ENCODE measurements at places on chromosomes 4 and X.

DNA sequence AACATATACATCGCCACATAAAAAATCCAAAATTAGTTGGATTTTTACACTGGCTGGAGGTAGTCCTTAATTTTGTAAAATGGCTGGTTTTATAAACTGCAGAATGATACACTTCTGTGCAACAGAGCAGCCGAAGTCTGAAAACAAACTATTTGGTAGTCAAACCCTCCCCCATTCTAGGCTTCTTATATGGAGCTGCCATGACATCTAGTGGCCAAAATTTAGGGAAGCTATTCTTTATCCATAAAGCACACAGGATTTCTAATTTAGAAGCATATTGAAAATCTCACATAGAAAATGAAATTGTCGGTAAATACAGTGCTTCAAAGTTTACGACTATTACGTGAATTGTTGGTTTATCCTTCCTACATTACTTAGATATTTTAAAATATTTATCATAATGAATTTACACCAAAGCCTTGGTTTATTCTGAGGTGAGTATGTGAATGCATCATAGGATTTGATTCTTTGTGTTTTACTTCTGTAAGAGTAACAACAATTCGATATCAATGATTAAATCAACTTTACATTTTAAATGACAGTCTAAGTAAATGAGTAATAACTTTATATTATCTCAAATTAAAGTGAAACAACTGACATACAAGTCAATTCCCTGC, 113.4 kb upstream of the FAM241A start:
- H3K27ac ChIP-seq: no peak overlapping the region
- no peaks in the 10 kb centered on the region for H3K4me1 ChIP-seq
- no peaks in the 10 kb centered on the region for H3K36me3 ChIP-seq

DNA sequence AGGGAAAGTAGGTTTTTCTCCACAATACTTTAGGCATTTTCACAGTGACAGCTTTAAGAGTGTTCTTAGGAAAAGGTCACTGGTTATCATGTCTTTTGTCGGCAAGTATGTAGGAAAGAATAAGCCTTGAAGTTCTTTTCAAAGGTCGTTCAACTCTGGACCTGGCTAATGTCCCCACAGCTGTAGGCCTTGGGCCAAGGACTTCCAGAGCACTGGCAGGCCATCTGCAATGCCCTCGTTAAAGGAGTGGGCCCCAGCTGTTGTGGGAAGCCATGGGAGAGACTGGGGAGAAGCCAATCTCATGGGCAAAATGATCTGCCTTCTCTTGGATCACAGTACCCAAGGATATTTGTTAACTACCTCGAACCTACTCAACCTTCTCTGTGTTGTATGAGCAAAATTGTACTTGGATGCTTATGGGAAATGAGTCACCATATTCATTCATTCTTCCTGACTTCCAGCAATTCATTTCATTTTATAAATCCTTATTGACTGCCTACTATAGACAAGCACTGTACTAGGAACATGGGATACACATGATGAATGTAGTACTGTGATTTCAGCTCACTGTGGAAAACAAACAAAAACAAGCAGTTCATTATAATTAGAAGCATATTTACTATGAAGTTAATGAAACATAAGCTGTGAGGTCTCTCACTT, 141.1 kb upstream of the KIT start:
- no peaks in the 10 kb centered on the region for H3K4me1 ChIP-seq
- no peak for DNase-seq
- no peaks in the 10 kb centered on the region for H3K27me3 ChIP-seq

DNA sequence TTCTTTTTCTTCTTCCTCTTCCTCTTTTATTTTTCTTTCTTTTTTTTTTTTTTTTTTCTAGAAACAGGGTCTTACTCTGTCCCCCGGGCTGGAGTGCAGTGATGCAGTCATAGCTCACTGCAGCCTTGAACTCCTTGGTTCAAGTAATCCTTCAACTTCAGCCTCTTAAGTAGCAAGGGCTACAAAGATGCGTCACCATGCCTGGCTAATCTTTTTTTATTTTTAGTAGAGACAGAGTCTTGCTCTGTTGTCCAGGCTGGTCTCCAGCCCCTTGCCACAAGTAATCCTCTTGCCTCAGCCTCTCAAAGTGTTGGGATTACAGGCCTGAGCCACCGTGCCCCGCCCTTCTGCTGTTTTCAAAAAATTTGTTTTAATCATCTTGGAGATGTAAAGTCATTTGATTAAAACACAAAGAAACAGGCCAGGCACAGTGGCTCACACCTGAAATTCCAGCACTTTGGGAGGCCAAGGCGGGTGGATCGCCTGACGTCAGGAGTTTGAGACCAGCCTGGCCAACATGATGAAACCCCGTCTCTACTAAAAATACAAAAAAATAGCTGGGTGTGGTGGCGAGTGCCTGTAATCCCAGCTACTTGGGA, 28.1 kb downstream of the SYNPO2 start:
- H3K27ac ChIP-seq: no peak overlapping the region
- H3K27me3 ChIP-seq: peaks cover 21% of the 10 kb centered on the region
- no peaks in the 10 kb centered on the region for H3K36me3 ChIP-seq
- DNase-seq: no peak

GRCh38 chr4:26727844-26728243, 132.8 kb upstream of the STIM2 start:
- no peaks in the 10 kb centered on the region for H3K27me3 ChIP-seq
- no peak overlapping the region for H3K27ac ChIP-seq
- H3K4me1 ChIP-seq: peaks cover 17% of the 10 kb centered on the region
- H3K36me3 ChIP-seq: no peaks in the 10 kb centered on the region

GRCh38 chr4:82694046-82694445, 104.5 kb downstream of the SCD5 start:
- H3K4me1 ChIP-seq: no peaks in the 10 kb centered on the region
- no peak overlapping the region for H3K27ac ChIP-seq
- DNase-seq: no peak
- H3K27me3 ChIP-seq: peaks cover 6% of the 10 kb centered on the region
- H3K36me3 ChIP-seq: no peaks in the 10 kb centered on the region

DNA sequence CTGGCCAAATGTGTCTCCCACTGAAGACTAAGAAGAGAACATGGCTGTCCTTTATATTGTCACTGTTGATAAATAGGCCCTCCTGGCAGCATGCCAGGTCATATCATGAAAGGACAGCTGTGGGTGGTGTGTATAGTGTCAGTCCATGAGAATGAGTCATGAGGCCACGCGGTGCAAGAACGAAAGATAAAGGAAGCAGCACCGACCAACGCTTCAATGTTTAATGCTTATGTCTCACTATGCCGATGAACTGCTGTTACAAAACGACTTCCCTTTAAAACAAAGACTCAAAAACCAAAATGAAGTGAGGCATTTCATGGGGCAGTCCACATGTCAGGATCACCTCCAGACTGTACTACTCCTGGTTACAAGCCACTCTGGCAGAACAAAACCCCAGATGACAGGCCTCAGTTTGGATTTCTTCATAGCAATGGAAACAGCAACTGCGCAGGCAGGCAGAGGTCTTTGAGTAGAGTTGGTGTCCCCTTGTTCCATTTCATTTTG, 5.2 kb upstream of the TCEANC start:
- no peaks in the 10 kb centered on the region for H3K27me3 ChIP-seq
- H3K4me3 ChIP-seq: no peak overlapping the region
- H3K27ac ChIP-seq: peak overlapping the region; percentile 86
- H3K4me1 ChIP-seq: peaks cover 26% of the 10 kb centered on the region
- peak; percentile 68 for DNase-seq

DNA sequence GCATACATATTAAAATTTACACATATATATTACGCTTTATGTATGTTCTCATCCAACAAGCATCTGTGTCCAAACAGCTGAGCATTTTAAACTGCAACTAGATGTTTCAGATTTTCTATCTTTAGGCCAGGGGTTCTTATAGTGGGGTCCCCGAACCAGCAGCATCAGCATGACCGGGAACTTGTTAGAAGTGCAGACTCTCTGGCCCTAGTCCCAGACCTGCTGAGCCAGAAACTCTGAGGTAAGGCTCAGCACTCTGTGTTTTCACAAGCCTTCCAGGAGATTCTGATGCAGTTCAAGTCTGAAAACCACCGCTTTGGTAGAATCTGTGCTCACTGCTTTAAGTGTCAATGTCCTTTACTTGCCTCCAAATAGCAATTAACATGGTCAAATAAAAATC, 266.2 kb upstream of the CASK start:
- H3K27ac ChIP-seq: no peak overlapping the region
- no peak for DNase-seq
- no peak overlapping the region for H3K4me3 ChIP-seq
- no peaks in the 10 kb centered on the region for H3K27me3 ChIP-seq
- no peaks in the 10 kb centered on the region for H3K4me1 ChIP-seq

DNA sequence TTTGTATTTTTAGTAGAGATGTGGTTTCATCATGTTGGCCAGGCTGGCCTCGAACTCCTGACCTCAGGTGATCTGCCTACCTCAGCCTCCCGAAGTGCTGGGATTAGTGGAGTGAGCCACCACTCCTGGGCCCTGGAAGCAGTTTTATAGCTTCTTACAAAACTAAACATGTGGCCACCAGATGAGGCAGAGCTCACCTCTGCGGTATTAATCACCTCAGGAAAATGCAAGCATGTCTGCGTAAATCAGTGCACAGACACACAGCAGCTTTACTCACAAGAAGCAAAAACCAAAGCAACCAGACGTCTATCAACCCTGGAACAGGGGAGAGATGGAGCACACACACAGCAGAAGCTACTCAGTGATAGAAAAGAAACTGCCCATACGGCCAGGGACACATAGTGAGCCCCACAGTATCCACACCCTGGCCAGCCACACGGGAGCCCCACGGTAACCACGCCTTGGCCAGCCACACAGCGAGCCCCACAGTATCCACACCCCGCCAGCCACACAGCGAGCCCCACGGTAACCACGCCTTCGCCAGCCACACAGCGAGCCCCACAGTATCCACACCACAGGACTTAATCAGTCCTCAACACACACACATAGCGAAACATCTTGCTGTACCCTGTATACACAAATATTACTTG, 30.2 kb downstream of the PPP2R3B start:
- peak overlapping the region; percentile 81 for H3K27ac ChIP-seq
- no peak for DNase-seq
- H3K27me3 ChIP-seq: no peaks in the 10 kb centered on the region
- H3K36me3 ChIP-seq: peaks cover 49% of the 10 kb centered on the region
- peaks cover 22% of the 10 kb centered on the region for H3K4me1 ChIP-seq

- H3K27ac ChIP-seq: no peak overlapping the region
- no peak for DNase-seq
- peaks cover 14% of the 10 kb centered on the region for H3K4me1 ChIP-seq
These were observed 45.1 kb downstream of the VSIG4 start for GRCh38 chrX:65994519-65995506.

DNA sequence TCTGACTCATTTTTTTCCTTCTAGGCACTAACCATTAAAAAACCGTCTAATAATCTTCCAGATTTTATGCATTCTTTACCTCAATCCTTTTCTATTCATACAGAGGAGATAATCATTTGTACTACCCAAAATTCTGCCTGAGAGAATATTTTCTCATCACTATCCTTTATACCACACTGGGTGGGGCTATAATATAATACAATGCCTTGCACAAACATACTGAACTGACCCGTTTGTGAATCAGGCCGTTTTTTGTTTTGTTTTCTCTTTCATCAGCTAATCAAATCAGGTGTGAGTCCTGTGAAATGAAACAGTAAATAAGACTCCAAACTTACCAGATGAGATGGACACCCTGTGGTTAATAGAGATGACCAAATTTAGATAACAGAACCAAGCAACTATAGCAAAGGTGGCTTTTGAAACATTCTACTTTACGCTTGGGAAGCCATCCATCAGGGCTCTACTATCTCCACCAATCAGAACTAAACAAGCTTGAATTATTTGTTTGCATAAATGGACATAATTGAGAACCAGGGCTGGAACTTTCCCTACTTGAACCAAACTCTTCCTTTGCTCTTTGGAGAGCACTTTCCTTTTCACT, 573.0 kb downstream of the GABRG1 start:
- no peaks in the 10 kb centered on the region for H3K27me3 ChIP-seq

DNA sequence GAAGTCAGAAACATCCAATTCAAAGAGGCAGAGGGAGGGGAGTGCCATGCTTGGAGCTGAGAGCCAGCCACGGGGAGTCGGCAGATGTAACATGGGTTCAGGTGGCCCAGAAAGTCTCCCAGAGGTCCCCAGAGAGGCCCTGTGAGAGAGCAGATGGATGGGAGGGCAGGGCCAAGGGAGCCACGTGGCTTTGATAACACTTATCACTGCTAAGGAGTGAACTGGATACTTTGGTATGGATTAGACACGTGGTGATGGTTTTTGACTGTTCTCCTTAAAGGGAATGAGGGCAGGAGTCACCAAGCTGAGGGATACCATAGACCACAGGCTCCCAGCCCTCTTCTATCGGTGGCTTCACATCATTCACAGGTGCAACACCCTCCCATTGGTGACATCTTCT, 13.7 kb downstream of the CCKAR start:
- H3K27ac ChIP-seq: no peak overlapping the region
- DNase-seq: no peak
- no peaks in the 10 kb centered on the region for H3K36me3 ChIP-seq
- H3K4me1 ChIP-seq: no peaks in the 10 kb centered on the region

DNA sequence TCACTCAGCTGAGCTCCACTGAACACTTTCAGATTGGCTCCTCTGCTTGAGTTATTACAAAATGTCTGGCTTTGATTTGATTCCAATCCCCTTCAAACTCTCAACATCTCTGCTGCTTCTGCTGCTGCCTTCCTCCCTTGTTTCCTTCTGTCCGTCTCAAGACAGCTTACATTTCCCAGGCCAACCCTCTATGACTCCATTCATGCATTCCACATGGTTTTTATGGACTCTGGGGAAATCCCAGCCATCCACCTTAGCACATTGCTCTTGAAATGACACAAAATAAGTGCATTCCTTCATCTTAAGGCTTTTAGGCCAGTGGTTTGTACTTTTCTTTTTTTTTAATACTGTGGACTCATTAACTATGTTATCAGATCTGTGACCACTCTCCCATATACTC, 68.5 kb upstream of the TMEM164 start:
- DNase-seq: no peak
- no peaks in the 10 kb centered on the region for H3K4me1 ChIP-seq
- H3K27me3 ChIP-seq: peaks cover 2% of the 10 kb centered on the region
- no peak overlapping the region for H3K4me3 ChIP-seq
- H3K36me3 ChIP-seq: no peaks in the 10 kb centered on the region

- peaks cover 4% of the 10 kb centered on the region for H3K27me3 ChIP-seq
- H3K4me1 ChIP-seq: no peaks in the 10 kb centered on the region
- no peak overlapping the region for H3K27ac ChIP-seq
- H3K36me3 ChIP-seq: no peaks in the 10 kb centered on the region
- no peak for DNase-seq
These were observed 355.4 kb downstream of the ANK2 start for GRCh38 chr4:113404841-113405240.

- H3K4me1 ChIP-seq: no peaks in the 10 kb centered on the region
- no peak overlapping the region for H3K4me3 ChIP-seq
These were observed 1680.8 kb upstream of the AGA start for GRCh38 chr4:179123084-179123483.

All from activated CD4-positive, alpha-beta memory T cell treated with anti-CD3 and anti-CD28 coated beads, Interleukin-2, amount 10 ng/mL, durations not matched to agents 7 days and 5 days (primary cell).